Muscle of leg (tissue), 16 donors: ENCODE measurements at places on chromosomes 5 and 9. TPM values are rescaled to one million over a fixed set of nuclear protein-coding genes. Genes with fewer than 3 reads are reported as not detected.

The FYB1 gene
- total RNA-seq: 1.9 TPM

The TERT gene
- total RNA-seq: not detected

The FAM169A gene
- total RNA-seq: 0.62 TPM

The ASS1 gene
- total RNA-seq: 59.9 TPM

The ZBED3 gene
- total RNA-seq: 3.2 TPM

- H3K27ac ChIP-seq: no peak overlapping the region
- DNase-seq: no peak
- H3K36me3 ChIP-seq: peaks cover 4% of the 10 kb centered on the region
- no peaks in the 10 kb centered on the region for H3K27me3 ChIP-seq
- H3K4me1 ChIP-seq: peaks cover 2% of the 10 kb centered on the region
Observed at GRCh38 chr9:69215774-69216485, 41.9 kb downstream of the TJP2 start.

DNA sequence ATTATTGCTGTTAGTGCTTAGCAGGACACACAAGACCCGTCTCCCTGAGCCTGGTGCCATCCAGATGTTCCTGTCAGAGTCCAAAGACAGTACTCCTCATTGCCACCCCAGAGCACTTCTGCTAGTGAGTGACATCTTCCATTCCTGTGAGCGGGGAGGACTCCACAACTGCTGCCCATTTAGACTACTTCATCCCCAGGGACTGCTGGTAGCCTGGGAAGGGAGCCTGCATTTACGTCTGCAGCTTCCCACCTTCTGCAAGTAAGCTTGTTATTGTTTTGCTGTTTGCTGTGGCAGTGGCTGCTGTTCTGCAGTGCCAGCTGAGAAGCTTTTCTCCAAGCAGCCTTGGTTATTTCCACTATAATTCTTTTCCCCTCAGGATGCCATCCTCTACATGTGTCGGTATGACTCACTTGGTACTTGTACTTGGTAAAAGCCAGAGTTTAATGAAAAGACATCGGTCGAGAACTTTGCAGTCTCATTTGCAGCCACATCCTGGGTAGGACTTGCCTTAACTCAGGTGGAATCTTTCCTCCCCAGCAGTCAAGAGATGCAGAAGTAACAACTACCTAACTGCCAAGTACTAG, 10.6 kb upstream of the MAP1B start:
- H3K27ac ChIP-seq: no peak overlapping the region
- no peak for DNase-seq
- H3K4me3 ChIP-seq: no peak overlapping the region
- H3K4me1 ChIP-seq: no peaks in the 10 kb centered on the region
- H3K36me3 ChIP-seq: no peaks in the 10 kb centered on the region
- H3K27me3 ChIP-seq: no peaks in the 10 kb centered on the region

GRCh38 chr5:7668161-7668560, 182.8 kb downstream of the CFAP90 start:
- no peaks in the 10 kb centered on the region for H3K4me1 ChIP-seq
- no peak overlapping the region for H3K27ac ChIP-seq
- H3K36me3 ChIP-seq: no peaks in the 10 kb centered on the region
- no peaks in the 10 kb centered on the region for H3K27me3 ChIP-seq
- H3K4me3 ChIP-seq: no peak overlapping the region
- no peak for DNase-seq

DNA sequence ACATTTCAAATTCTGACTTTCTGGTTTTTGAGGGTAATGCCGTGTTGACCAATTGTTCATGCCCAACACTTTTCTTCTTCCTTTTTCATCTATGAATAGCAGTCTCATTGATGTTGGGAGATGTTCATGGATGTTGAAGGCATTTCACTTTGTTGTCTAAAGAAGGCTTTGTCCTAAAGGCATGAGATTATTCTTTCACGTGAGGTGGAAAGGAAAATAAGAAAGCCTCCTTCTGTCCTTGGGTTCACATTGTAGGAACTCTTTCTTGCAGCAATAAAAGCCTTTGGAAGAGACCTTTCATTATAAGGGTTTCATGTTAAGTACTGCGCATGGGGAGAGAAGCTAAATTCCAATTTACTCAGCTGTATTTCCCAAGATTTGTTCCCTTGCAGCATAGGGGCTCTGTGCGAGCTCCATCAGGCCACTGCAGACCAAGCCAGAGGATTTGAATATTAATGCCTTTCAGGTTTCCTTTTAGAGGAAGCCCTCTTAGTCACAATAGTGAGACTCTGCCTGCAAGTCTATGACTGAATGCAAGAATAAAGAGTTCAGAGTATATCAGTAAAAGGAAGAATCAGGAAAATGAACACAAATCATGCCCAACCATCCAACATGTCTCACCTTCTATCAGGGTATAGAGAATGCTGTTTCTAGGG, 274.6 kb downstream of the TMEM38B start:
- DNase-seq: no peak
- H3K4me1 ChIP-seq: no peaks in the 10 kb centered on the region
- no peak overlapping the region for H3K4me3 ChIP-seq
- H3K36me3 ChIP-seq: no peaks in the 10 kb centered on the region
- no peaks in the 10 kb centered on the region for H3K27me3 ChIP-seq
- H3K27ac ChIP-seq: peak overlapping the region; percentile 59

- no peak overlapping the region for H3K27ac ChIP-seq
- H3K27me3 ChIP-seq: no peaks in the 10 kb centered on the region
- no peaks in the 10 kb centered on the region for H3K4me1 ChIP-seq
- no peaks in the 10 kb centered on the region for H3K36me3 ChIP-seq
Observed at GRCh38 chr9:70061776-70062175, 18.1 kb downstream of the MAMDC2 start.

- no peak overlapping the region for H3K4me3 ChIP-seq
- no peak for DNase-seq
- H3K4me1 ChIP-seq: peaks cover 7% of the 10 kb centered on the region
- H3K27me3 ChIP-seq: no peaks in the 10 kb centered on the region
- peaks cover 5% of the 10 kb centered on the region for H3K36me3 ChIP-seq
Observed at GRCh38 chr5:154403776-154404387, 41.9 kb upstream of the SAP30L start.

GRCh38 chr5:150946351-150946905, 41.6 kb upstream of the ZNF300 start:
- H3K36me3 ChIP-seq: peaks cover 12% of the 10 kb centered on the region
- DNase-seq: peak; percentile 98
- H3K27ac ChIP-seq: peak overlapping the region; percentile 93
- no peaks in the 10 kb centered on the region for H3K27me3 ChIP-seq

DNA sequence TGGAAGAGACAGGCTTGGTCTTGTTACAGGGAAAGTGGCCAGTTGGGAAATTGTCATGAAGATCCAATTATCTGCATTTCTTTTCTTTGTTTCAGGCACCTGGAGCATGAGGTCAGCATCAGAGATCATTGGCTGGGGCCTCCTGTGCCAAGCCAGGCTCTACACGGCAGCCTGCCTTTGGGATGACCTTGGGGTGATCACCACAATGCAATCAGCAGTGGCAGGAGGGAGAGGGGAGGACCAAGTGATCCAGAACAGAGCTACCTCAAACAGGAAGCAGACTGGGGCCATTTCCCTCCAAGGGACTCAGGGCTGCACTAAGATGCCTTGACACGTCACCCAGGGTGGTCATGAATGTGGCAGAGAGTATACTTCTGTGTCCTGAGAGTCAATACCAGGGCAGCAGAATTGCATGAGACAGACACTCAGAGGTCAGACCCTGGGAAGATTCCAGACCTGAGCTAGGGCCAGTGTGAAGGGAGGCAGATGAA, 8.9 kb downstream of the SMIM23 start:
- no peak overlapping the region for H3K27ac ChIP-seq
- no peak overlapping the region for H3K4me3 ChIP-seq
- no peaks in the 10 kb centered on the region for H3K36me3 ChIP-seq

GRCh38 chr5:72624641-72625236, 117.5 kb upstream of the ZNF366 start:
- H3K36me3 ChIP-seq: no peaks in the 10 kb centered on the region
- no peak overlapping the region for H3K4me3 ChIP-seq
- H3K27me3 ChIP-seq: no peaks in the 10 kb centered on the region
- peak; percentile 30 for DNase-seq
- peaks cover 26% of the 10 kb centered on the region for H3K4me1 ChIP-seq
- no peak overlapping the region for H3K27ac ChIP-seq

DNA sequence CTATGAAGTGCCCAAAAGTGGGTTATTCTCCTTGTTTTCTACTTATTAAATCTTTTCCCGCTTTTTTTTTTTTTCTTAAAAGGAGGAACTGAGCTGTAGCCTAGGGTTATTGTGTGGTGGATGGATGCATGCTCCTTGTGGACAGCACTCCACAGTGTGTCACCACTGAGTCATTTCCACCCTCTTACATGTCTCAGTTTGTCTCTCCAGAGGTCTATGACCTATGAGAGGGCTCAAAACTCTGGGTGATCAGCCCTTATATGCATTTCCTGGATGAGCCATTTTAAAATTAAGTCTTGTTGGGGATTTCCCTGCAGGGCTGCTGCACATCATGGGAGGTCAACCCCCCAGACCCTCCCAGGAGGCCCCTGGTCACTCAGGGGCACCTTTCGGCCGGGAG, 102.2 kb upstream of the MOCS2 start:
- no peaks in the 10 kb centered on the region for H3K4me1 ChIP-seq
- no peak overlapping the region for H3K27ac ChIP-seq
- DNase-seq: no peak

DNA sequence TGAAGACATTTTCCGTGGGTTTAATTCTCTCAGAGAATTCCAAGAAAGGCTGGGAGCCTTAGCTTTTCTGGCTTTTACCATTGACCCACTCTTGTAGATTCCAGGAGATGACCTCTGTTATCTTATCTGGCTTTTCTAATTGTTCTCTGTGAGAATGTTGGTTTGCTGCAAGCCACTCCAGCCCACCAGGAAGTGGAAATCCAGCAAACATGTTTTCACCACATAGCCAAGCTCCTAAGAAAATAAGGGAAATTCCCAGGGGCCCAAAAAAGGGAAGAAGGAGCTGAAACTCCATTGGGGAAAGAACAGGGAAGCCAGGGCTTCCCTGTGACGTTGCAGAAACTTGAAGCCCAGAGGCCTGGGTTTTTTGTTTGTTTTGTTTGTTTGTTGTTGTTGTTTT, 19.7 kb downstream of the GPR107 start:
- no peaks in the 10 kb centered on the region for H3K27me3 ChIP-seq
- H3K36me3 ChIP-seq: peaks cover 19% of the 10 kb centered on the region
- no peak overlapping the region for H3K4me3 ChIP-seq
- no peaks in the 10 kb centered on the region for H3K4me1 ChIP-seq
- peak overlapping the region; percentile 42 for H3K27ac ChIP-seq
- DNase-seq: peak; percentile 44

GRCh38 chr5:17346811-17347210, 129.4 kb downstream of the BASP1 start:
- H3K4me3 ChIP-seq: no peak overlapping the region
- H3K36me3 ChIP-seq: no peaks in the 10 kb centered on the region
- no peaks in the 10 kb centered on the region for H3K27me3 ChIP-seq
- no peaks in the 10 kb centered on the region for H3K4me1 ChIP-seq

- no peak for DNase-seq
- no peaks in the 10 kb centered on the region for H3K36me3 ChIP-seq
- no peak overlapping the region for H3K27ac ChIP-seq
- no peak overlapping the region for H3K4me3 ChIP-seq
- H3K4me1 ChIP-seq: no peaks in the 10 kb centered on the region
Observed at GRCh38 chr5:94181895-94182294, 436.5 kb downstream of the KIAA0825 start.

- peaks cover 4% of the 10 kb centered on the region for H3K27me3 ChIP-seq
- H3K27ac ChIP-seq: no peak overlapping the region
- no peaks in the 10 kb centered on the region for H3K4me1 ChIP-seq
- H3K36me3 ChIP-seq: no peaks in the 10 kb centered on the region
Observed at GRCh38 chr9:123283048-123283408, 14.6 kb upstream of the STRBP start.

- peaks cover 96% of the 10 kb centered on the region for H3K27me3 ChIP-seq
- peaks cover 12% of the 10 kb centered on the region for H3K4me1 ChIP-seq
- DNase-seq: no peak
- no peaks in the 10 kb centered on the region for H3K36me3 ChIP-seq
Observed at GRCh38 chr9:126630458-126631237, 16.9 kb downstream of the LMX1B start.

DNA sequence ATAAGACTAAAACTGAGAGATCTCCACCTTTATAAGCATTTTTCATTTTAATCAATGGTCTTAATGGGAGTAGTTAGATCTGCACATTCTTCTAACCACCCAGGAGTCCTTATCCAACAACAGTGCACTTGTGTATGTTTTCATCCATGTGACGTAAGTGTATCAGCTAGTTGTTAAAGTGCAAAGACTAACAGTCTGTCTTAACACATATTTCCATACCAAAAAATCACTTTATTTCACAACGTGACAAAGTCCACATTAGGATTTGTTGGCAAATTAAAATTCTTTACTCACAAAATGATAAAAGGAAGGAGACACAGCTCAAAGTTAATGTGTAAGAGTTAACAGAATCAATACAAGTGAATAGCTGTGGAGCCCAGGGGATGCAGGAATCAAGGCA, 1.9 kb upstream of the SMC2 start:
- no peak overlapping the region for H3K4me3 ChIP-seq
- DNase-seq: no peak

GRCh38 chr5:132501961-132502931, 11.7 kb upstream of the IRF1 start:
- DNase-seq: no peak
- H3K36me3 ChIP-seq: no peaks in the 10 kb centered on the region
- H3K27me3 ChIP-seq: no peaks in the 10 kb centered on the region
- no peak overlapping the region for H3K4me3 ChIP-seq

DNA sequence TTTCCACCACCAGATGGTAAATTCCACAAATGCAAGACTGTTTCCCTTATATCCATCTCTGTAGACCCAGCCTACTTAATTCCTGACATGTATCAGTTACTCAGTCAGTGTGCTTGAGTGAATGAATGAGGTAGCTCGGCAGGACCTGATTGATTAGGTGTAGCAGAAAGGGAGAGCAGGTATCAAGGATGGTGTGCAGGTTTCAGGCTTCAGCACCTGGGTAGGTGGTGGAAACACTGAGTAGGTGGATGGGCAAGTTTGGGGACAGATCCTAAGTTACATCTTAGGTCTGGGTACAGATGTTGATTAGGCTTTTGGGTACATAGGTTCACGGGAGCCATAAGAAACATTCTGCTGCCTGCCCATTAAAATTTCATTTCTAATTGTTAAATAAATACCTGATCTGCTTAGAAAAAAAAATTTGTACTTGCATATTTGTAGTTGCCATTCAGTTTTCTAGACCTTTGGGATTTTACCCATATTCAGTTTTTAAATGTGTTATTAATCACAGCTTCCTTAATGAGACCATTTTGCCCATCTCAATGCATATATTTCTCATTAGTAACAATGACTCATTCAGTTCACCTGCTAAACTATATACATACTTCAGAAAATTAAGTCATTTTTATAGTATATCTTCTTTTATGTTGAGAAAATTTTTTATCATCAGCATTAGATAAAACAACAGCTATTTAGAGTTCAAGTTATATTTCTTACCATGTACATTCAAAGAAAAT, 111.8 kb downstream of the INIP start:
- DNase-seq: no peak
- H3K27me3 ChIP-seq: no peaks in the 10 kb centered on the region
- H3K36me3 ChIP-seq: no peaks in the 10 kb centered on the region

- H3K27me3 ChIP-seq: no peaks in the 10 kb centered on the region
- peak; percentile 77 for DNase-seq
- peak overlapping the region; percentile 31 for H3K4me3 ChIP-seq
Observed at GRCh38 chr9:129962889-129963703, 79.9 kb downstream of the FNBP1 start.
